Body of pancreas (tissue), 4 donors: ENCODE measurements at places on chromosomes 11 and 22. TPM values are rescaled to one million over a fixed set of nuclear protein-coding genes. Genes with fewer than 3 reads are reported as not detected.

DNA sequence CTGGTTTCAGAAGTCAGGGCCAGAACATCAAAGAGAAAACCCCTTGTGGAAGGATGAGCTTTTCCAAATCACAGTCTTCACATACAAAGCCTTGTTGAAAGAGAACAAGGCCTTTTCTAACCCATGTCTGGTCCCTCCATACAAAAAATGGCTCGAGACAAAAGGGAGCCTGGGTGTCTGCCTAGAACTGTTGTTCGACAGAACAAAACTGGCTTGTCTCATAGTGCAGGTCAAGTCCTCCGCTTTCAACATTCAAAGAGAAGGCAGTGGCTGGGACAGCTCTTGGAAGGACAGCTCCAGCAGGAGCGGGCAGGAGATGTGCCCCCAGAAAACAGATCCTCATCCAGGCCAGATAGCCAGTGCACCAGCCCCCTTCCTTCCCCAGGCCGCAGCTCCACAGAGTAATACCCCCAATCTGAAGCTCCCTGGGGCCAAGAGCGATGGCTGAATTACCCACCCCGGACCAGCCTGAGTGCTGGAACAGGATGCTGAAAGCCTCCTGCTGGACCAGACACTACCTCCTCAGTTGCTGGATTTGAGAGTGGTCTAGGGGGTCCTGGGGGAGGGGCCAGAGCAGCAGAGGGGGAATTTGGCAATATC, 27.6 kb downstream of the USH1C start:
- H3K27ac ChIP-seq: no peak overlapping the region
- no peaks in the 10 kb centered on the region for H3K4me1 ChIP-seq
- H3K4me3 ChIP-seq: no peak overlapping the region

DNA sequence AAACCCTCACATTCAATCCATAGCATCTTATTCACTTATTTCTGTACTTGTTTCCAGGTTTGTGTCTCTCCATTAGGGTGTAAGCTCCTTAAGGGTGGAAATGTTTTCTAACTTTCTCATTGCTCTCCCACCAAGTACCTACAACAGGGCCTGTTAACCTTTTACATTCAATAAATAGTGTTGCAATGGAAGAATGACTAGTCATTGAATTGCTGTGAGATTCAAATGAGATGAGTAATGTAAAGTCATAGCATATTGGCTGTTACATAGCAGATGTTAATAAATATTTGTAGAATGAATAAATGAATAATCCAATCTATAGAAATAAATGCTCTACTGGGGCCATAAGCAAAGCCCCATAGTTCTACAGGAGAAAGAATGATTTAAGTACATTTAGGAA, 75.4 kb upstream of the DDI1 start:
- no peak overlapping the region for H3K27ac ChIP-seq
- H3K4me1 ChIP-seq: no peaks in the 10 kb centered on the region
- no peak for DNase-seq

DNA sequence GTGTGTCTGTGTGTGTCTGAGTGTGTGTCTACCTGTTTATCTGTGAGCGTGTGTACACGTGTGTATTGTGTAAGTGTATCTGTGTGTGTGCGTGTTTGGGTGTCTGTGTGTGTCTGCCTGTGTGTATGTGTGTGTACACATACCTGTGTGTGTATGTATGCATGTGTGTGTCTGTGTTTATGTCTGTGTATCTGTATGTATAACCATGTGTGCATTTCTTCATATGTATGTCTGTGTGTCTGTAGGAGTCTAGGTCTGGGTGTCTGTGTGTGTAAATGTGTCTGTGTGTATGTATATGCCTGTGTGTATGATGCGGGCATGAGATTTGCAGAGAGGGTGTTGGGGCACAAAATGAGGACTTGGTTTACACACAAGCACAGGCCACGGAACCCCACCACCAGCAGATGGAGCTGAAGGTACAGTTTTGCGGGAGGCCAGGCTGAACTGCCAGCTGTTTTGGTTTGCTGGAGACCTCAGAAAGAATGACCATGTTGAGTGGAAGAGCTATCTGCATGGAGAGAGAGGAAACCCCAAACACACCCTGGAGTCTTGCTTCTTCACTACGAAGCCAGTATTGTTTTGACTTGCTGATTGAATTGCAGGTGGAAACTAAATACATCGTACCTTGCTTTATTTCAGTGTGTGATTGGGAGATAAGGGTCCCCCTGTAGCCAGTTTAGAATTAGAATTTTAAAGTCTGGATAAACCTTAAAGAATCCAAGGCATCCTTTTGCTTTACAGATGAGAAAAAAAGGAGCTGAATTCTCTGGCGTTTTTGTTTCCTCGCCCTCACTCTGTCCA, 497.2 kb downstream of the NTM start:
- no peaks in the 10 kb centered on the region for H3K27me3 ChIP-seq
- H3K36me3 ChIP-seq: no peaks in the 10 kb centered on the region
- no peaks in the 10 kb centered on the region for H3K4me1 ChIP-seq
- no peak overlapping the region for H3K27ac ChIP-seq
- DNase-seq: peak; percentile 66

Gene EMID1
- total RNA-seq: 5.9 TPM

Gene RANGAP1
- total RNA-seq: 45.4 TPM
